ENCODE measurements at places on chromosomes 7 and 10.

GRCh38 chr10:63064706-63065105 is 68.4 kb upstream of the NRBF2 start:
- no peak overlapping the region for H3K4me3 ChIP-seq
- no peak for DNase-seq
- no peaks in the 10 kb centered on the region for H3K36me3 ChIP-seq
- H3K27ac ChIP-seq: no peak overlapping the region
- no peaks in the 10 kb centered on the region for H3K4me1 ChIP-seq

- H3K27me3 ChIP-seq: no peaks in the 10 kb centered on the region
- no peaks in the 10 kb centered on the region for H3K36me3 ChIP-seq
- H3K27ac ChIP-seq: no peak overlapping the region
- no peak overlapping the region for H3K4me3 ChIP-seq
Observed at GRCh38 chr7:75591467-75592255, 99.5 kb downstream of the SPDYE5 start.

DNA sequence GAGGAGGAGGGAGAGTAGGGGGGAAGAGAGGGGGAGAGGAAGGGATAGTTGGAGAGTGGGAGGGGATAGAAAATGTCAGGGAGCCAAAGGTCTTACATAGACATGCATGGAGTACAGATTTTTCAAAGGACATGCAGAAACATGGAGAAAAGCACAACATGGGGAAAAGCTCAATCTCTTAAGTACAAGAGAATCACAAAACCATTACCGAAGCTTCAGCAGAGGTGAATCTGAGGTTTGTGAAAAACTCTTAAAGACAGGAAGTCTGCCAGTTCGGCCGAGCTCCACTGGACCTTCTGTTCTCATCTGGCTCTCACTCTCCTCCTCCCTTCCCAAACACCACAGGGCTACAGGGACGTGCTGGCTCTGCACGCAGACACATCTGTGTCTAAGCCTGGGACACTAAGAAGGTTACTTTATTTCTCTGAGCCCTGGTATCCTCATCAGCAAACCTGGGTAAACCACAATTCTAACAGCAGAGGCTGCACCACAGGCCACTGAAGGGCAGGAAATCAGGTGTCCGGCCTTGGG is 133.9 kb downstream of the COBL start:
- no peaks in the 10 kb centered on the region for H3K36me3 ChIP-seq
- no peak overlapping the region for H3K27ac ChIP-seq
- H3K4me3 ChIP-seq: no peak overlapping the region
- H3K4me1 ChIP-seq: no peaks in the 10 kb centered on the region
- no peak for DNase-seq

- H3K4me3 ChIP-seq: no peak overlapping the region
- H3K36me3 ChIP-seq: no peaks in the 10 kb centered on the region
- H3K27ac ChIP-seq: no peak overlapping the region
- no peak for DNase-seq
- no peaks in the 10 kb centered on the region for H3K4me1 ChIP-seq
Observed at GRCh38 chr7:39808796-39809481, 141.1 kb upstream of the CDK13 start.

- peaks cover 5% of the 10 kb centered on the region for H3K36me3 ChIP-seq
- no peak overlapping the region for H3K27ac ChIP-seq
- no peak overlapping the region for H3K4me3 ChIP-seq
- no peak for DNase-seq
- H3K4me1 ChIP-seq: peaks cover 5% of the 10 kb centered on the region
Observed at GRCh38 chr10:12019283-12019971, 23.2 kb downstream of the UPF2 start.

DNA sequence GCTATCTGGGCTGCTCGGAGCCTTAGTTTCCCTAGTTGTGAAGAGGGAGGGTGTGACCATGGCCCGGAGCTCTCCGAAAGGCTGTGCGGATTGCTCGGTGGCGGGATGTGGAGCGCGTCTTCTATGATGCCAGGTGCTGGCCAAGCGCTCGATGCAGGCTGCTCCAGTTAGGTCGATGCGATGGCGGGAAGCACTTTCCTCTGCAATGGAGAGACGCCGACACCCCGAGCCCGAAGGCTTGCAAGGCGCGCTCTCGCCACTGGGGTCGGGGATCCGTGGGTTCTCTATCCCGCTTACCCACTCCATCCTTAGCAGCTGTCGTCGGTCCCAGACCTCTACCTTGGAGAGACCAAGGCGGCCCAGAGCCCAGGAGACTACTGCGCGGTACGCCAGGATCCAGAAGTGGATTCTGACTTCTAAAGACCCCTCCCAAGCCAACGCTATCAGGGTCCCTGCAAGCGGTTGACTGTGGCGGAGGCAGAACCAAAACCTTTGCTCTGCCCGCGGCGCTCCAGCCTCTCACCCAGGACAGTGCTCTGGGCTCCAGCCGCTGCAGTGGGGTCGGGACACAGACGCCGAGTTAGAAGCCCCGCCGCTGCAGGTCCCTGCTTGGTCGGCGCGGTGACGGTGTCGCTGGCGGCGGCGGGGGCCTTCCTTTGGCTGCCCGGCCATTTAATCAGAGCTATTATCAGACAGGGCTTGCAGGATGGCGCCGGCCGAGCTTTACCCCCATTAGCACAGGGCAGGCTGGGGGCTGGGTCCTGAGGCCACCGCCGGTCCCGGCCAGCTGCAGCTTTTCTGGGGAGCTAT is 7.8 kb upstream of the TBX20 start:
- no peak overlapping the region for H3K4me3 ChIP-seq
- no peak overlapping the region for H3K27ac ChIP-seq
- peaks cover 23% of the 10 kb centered on the region for H3K27me3 ChIP-seq
- H3K36me3 ChIP-seq: no peaks in the 10 kb centered on the region
- no peaks in the 10 kb centered on the region for H3K4me1 ChIP-seq

DNA sequence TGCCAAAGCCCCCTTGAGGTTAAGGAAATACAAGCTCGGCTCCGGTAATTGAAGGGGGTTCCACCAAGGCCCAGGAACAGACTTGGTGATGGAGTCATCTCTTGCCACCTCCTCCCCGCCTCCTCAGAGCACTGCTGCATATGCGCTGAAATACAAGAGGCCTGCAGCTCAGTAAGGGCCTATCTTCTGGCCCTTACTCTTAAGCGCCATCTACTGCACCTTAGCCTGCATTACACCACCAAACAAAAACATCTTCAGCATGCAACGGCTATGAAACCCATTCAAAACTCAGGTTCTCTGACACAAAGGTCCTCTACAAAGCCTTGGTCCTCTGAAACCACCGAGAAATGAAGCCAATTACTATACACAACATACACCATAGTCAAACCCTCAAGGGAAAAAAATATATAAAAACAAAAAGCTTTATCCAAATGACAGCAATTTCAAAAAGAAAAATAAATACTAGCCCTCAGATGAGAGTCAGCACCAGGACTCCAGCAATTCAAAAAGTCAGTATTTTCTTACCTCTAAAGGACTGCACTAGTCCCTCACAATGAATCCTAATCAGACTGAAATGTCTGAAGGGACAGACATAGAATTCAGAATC is 176.8 kb upstream of the TBX20 start:
- H3K27ac ChIP-seq: no peak overlapping the region
- no peaks in the 10 kb centered on the region for H3K4me1 ChIP-seq
- DNase-seq: no peak
- no peaks in the 10 kb centered on the region for H3K36me3 ChIP-seq
- no peak overlapping the region for H3K4me3 ChIP-seq

DNA sequence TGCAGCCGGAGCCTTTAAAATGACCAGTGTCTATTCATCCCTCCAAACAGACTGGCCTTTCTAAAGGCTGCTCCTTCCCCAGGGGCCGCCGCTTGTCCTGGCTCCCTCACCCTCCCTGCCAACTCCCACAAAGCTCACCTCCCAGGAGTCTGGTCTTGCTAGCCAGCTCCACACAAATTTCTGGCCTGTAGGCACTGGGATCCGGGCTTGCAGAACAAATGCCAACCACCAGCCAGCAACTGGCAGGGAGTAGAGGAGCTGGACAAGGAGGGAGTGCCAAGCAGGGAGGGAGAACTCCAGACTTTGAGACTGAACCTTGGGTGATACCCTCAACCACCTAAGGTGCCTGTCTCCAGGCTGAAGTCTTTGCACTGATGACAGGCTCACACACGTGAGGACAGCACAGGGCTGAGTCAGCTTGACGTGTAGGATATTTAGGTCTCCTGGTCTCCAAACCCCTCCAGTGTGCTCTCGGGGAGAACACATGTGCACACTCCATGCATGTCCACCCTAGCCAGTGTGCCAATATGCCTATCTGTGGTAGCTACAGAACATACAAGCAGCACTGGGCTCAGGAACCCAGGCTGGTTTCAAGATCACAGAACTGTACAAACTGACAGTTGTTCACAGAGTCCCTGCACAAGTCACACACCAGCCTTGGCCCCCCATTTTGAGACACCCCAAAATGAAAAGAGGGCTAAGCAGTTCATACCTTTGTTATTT is 6.0 kb downstream of the PAX2 start:
- DNase-seq: no peak
- H3K27me3 ChIP-seq: peaks cover 72% of the 10 kb centered on the region
- H3K36me3 ChIP-seq: no peaks in the 10 kb centered on the region

DNA sequence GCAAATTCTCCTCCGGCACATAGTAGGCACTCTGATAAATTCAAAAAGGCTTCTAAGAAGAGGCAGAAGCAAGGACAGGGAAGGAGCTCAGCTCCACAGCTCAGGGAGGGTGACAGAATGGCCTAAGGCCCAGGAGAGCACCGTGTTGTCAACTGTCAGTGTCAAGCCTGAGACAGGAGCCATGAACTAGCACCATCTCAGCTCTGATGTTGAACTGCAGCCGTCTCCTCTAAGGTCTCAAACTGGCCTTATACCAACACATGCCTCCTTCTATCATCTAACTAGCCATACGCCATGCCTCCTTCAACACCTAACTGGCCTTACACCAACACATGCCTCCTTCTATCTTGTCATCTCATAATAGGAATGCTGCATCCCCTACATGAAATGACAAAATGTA is 73.0 kb downstream of the IGF2BP3 start:
- no peak overlapping the region for H3K4me3 ChIP-seq
- H3K27ac ChIP-seq: no peak overlapping the region
- H3K4me1 ChIP-seq: no peaks in the 10 kb centered on the region
- DNase-seq: no peak
- peaks cover 9% of the 10 kb centered on the region for H3K27me3 ChIP-seq

GRCh38 chr10:114881417-114881816 is 56.6 kb upstream of the TRUB1 start:
- no peak overlapping the region for H3K4me3 ChIP-seq
- H3K27me3 ChIP-seq: no peaks in the 10 kb centered on the region
- no peaks in the 10 kb centered on the region for H3K36me3 ChIP-seq
- H3K27ac ChIP-seq: no peak overlapping the region
- DNase-seq: no peak

- no peak for DNase-seq
- no peaks in the 10 kb centered on the region for H3K27me3 ChIP-seq
- H3K4me1 ChIP-seq: peaks cover 26% of the 10 kb centered on the region
- H3K36me3 ChIP-seq: no peaks in the 10 kb centered on the region
Observed at GRCh38 chr7:115133248-115133647, 211.4 kb downstream of the MDFIC start.

- no peaks in the 10 kb centered on the region for H3K27me3 ChIP-seq
- DNase-seq: no peak
- H3K4me1 ChIP-seq: no peaks in the 10 kb centered on the region
- H3K27ac ChIP-seq: no peak overlapping the region
Observed at GRCh38 chr10:44233561-44234482, 151.1 kb downstream of the CXCL12 start.

GRCh38 chr7:137943132-137943551 is 58.7 kb downstream of the CREB3L2 start:
- no peak overlapping the region for H3K27ac ChIP-seq
- H3K4me3 ChIP-seq: no peak overlapping the region
- no peak for DNase-seq

DNA sequence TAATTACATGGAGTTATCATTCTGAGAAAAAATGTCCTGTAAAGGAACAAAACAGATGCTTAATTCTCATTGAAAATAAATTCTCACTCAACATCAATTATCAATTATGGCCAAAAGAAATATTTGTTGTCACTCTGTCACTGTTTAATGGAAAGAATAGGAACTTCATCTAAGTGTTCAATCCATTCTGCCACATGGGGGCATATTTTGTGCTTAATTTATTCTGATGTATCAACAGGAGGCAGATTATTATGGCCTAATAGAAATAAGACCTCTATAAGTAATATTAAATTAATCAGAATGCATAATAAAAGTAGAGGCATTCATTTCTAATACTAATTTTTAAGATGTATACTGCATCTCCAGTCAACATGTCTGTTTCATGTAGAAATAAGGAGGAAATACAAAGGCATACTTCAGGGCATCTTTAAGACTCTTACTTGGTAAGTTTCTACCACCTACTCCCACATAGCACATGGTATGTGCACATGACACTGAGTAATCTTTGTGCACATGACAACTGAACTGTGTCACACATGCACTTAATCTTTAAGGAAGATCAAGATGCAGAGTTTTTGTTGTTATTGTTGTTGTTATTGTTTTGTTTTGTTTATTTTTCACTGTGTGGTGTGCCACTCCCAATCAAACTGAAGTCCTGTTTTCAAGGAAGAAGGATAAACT is 420.4 kb upstream of the SEMA3A start:
- H3K27me3 ChIP-seq: no peaks in the 10 kb centered on the region
- DNase-seq: no peak
- no peak overlapping the region for H3K27ac ChIP-seq
- no peak overlapping the region for H3K4me3 ChIP-seq

DNA sequence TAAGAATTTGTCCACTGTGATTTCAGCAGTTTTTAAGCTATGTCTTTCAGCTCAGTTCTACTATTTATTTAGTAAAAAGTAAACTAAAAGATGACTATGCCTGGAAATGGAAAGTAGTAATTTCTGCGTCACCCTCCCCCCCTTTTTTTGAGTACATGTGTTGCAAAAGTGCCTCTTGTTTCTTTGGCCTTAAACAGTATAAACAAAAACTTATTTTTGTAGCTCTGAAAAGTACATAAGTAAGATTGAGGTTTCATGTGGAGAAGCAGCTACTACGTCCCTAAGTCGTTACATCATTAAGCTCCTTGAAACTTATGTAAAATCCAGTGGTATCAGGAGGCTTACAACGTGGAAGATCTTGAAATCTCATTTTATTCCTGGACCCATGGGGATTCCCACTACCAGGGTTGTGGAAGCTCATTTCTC is 46.3 kb upstream of the HBP1 start:
- H3K27ac ChIP-seq: no peak overlapping the region
- no peaks in the 10 kb centered on the region for H3K36me3 ChIP-seq
- no peaks in the 10 kb centered on the region for H3K27me3 ChIP-seq
- no peak for DNase-seq
- H3K4me3 ChIP-seq: no peak overlapping the region

GRCh38 chr10:26730552-26730951 is 33.1 kb downstream of the PDSS1 start:
- H3K36me3 ChIP-seq: peaks cover 19% of the 10 kb centered on the region
- no peak for DNase-seq
- no peak overlapping the region for H3K4me3 ChIP-seq
- no peaks in the 10 kb centered on the region for H3K4me1 ChIP-seq
- H3K27ac ChIP-seq: no peak overlapping the region

DNA sequence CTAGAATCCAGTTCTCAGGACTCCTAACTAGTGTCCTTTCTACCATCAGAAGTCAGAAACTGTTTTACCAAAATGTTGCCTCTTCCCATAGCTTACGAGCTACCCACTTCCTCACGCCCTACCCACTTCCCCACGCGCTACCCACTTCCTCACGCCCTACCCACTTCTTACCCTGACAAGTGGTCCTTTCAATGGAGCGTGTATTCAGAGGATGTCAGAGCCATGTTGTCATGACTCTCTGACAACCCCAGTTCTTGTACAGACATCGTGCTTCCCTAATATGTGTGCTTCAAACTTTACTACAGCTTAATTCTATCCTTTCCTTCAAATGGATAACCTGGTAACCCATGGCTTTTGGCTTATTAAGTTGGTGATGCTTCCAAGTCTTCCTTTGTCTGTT is 84.8 kb upstream of the PHF14 start:
- no peaks in the 10 kb centered on the region for H3K36me3 ChIP-seq
- no peak overlapping the region for H3K4me3 ChIP-seq
- DNase-seq: peak; percentile 34
- peaks cover 6% of the 10 kb centered on the region for H3K4me1 ChIP-seq
